H7 (cell line): ENCODE measurements at places on chromosomes 7 and 10.

DNA sequence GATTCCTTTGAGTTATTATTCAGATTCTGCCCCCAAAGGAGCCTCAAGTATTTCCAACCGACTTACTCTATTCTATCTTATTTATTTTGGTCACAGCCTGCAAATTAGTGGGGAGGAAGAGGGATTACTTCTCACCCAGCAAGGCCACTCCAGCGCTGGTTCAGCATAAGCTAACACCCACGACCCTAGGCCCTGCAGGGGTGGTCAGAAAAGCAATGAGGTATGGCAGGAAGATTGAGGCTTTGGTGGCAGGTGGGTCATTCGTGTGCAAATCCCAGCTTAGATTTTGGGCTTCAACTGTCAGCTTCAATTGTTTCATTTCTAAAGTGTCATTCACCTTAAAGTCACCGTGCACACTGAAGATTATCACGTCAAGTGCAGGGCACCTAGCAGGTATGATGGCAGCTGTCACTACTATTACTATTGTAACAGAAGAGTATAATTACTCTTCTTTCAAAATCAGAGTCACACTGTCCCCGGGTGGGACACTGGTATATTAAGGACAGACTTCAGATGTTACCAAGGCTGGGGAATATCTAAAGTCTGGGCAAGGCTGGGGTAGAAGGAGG, 48.8 kb upstream of the OPTN start:
- no peak for DNase-seq

DNA sequence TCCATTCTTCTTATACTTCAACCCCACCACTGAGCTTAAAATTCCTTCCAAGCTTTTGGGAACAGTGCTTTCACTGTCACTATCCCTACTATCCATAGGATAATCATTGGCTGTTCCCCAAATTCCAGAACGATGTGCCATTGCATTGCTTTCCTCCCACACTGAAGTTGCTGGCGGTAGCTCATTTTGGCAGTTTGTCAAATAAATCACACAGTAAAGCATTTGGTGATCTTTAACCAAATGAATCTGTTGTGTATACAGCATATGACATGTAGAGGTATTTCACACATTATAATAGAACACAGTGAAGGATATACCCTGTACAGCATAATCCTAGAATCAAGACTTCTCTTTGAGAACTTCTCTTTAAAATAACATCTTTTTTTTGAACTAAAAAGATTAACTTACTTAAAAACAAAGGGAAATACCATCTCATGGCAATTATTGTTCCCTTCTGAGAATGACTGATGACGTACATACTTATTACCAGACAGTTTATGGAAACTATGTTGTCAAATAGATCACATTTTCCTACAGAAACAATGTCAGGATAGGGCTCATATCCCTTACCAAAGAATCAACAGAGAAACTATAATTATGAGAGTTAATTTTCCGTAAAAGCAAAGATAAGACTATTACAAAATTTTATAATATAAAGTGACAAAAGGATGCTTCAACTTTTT, 93.6 kb downstream of the CTNNA3 start:
- no peak for DNase-seq

- no peak for DNase-seq
Measured at GRCh38 chr7:141304291-141304690, 230.4 kb downstream of the TMEM178B start.

- no peak for DNase-seq
Measured at GRCh38 chr7:55177589-55178261, 158.9 kb downstream of the EGFR start.
